ENCODE measurements at places on chromosomes 12 and 14. TPM values are rescaled to one million over a fixed set of nuclear protein-coding genes. Genes with fewer than 3 reads are reported as not detected.

The TAS2R8 gene
- not detected for total RNA-seq

GRCh38 chr12:83575326-83575725 is 888.6 kb downstream of the TMTC2 start:
- no peaks in the 10 kb centered on the region for H3K27me3 ChIP-seq
- H3K4me3 ChIP-seq = no peak overlapping the region
- DNase-seq = no peak
- H3K27ac ChIP-seq = no peak overlapping the region
- no peaks in the 10 kb centered on the region for H3K4me1 ChIP-seq

The SMOC1 gene
- not detected for total RNA-seq

The MUCL1 gene
- not detected for total RNA-seq

The KRT85 gene
- not detected for total RNA-seq

The PSMB5 gene
- 246 TPM for total RNA-seq

DNA sequence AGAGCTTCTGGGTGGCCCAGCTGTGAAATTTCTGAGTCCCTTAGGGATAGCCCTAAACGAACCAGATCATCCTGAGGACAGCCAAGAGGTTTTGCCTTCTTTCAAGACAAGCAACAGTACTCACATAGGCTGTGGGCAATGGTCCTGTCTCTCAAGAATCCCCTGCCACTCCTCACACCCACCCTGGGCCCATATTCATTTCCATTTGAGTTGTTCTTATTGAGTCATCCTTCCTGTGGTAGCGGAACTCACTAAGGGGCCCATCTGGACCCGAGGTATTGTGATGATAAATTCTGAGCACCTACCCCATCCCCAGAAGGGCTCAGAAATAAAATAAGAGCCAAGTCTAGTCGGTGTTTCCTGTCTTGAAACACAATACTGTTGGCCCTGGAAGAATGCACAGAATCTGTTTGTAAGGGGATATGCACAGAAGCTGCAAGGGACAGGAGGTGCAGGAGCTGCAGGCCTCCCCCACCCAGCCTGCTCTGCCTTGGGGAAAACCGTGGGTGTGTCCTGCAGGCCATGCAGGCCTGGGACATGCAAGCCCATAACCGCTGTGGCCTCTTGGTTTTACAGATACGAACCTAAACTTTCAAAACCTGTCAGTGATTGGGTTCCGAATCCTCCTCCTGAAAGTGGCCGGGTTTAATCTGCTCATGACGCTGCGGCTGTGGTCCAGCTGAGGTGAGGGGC is 38.9 kb downstream of the DAD1 start:
- no peak for DNase-seq
- no peak overlapping the region for H3K27ac ChIP-seq
- peaks cover 2% of the 10 kb centered on the region for H3K27me3 ChIP-seq
- H3K4me3 ChIP-seq = no peak overlapping the region
- peaks cover 61% of the 10 kb centered on the region for H3K4me1 ChIP-seq

All from HFFc6 (cell line).